ENCODE measurements at places on chromosomes 3 and 15. TPM values are rescaled to one million over a fixed set of nuclear protein-coding genes. Genes with fewer than 3 reads are reported as not detected.

DNA sequence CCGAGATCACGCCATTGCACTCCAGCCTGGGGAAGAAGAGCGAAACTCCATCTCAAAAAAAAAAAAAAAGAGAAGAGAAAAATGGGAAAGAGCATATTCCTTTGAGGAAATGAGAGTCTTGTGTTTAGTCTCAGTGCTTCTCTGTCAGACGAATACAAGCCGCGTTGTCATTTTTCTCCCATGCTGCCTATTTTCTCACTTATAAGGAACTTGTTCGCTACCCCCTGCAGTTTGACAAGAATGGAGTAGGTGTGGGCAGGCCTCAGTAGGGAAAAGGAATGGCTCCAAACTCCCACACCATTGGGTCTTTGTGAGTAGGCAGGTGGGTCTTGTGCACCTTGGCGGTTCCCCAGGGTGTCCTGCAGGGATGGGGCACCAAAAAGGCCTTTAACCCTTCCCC lies 6.5 kb downstream of the GPR160 start:
- DNase-seq: no peak

GRCh38 chr15:67013696-67014095 lies 51.7 kb upstream of the SMAD3 start:
- peak; percentile 55 for DNase-seq

- no peak for DNase-seq
Measured at GRCh38 chr3:33597257-33597689, 120.8 kb downstream of the CLASP2 start.

DNA sequence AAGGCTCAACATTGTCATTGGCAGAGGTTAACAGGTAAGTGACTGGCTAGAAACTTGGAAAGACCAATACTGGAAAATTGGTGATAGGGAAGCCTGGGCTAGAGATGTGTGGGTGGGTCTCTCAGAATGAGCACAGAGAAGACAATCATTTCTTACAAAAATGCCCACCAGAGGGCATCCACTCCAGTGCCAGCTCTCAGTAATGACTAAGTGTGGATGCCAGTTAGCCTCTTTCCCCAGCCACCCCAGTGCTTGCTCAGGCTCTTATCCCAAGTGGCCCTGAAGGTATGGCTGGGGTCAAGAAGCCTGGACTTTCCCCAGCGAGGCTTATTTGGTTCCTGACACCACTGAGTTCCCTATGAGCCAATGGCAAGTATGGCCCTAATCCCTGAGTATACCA lies 115.9 kb upstream of the ST8SIA2 start:
- no peak for DNase-seq

DNA sequence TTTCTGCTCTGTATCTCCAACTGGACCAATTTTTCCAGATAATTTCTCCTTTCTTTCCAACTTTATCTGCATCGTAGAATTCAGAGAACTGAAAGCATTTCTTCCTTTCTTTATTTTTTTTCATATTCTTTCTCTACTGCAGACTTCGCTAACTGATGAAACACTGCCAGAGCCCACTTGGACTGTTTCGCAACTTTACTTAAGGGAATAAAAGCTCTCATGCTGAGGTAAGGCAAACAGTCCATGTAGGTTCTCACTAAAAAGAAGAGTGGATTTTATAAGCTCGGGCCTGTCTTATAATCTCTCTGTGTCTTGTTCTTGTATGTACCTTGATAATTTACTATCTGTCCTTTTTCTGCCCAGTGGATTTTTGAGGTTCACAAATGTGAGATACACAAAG lies 163.5 kb downstream of the CNTN4 start:
- DNase-seq: no peak

DNA sequence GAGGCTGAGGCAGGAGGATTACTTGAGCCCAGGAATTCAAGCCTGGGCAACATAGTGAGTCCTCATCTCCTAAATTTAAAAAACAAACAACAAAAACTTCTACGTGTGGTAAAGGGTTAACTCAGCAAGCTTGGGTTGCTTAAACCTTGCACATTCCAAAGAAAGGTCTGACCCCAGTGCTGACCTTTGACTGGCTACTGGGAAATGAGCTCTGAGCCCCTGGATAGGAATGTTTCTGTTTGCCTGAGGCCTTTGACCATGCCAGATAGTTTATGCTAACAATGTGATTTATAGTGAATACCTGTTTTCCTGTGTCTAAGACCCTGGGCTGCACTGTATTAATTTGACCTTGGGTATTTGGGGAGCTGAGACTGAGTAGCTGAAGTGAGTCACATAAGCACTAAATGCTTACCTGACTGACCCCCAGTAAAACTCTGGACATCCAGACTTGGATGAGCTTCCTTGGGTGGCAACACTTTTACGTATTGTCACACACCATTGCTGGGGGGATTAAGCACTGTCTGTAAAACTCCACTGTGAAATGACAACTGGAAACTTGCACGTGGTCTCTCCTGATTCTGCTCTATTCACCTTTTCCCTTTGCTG lies 20.7 kb downstream of the TCAIM start:
- no peak for DNase-seq

DNA sequence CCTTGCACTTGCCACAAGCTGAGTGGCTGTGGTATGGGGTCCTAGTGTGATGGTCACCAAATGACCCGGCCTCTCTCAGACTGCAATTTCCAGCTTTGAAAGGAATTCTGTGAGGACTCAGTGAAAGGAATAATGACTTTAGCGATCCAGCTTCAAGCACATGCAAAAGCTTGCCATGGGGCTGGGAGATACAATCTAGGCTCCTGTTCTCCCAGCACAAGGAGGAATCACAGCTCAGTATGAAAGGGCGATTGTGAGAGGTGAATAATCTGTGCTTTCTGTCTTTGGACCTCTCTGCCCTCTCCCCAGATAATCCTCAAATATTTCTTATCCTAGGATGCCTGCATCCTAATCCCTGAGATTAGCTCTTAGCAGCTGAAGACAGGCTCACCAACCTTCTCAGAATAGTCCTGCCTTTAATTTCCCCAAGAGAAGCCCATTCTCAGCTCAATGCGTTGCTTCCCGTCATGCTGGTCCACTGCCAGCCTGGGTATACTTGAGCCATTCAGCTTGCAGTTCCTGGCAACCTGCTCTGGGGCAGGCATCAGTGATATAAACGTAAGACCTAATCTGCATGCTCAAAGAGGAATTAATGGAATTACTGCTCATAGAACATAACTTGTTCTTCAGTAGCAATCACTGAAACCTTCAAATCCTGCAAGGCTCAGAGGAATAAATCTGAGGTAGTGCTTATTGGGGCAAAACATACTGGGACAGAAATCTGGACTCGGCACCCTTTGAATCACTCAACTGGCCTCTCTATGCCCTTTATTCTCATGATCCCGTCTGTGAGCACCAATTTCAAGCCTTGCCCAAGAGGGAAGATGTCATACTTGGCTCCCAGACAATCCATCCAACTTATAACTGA lies 15.1 kb downstream of the TLNRD1 start:
- DNase-seq: no peak

DNA sequence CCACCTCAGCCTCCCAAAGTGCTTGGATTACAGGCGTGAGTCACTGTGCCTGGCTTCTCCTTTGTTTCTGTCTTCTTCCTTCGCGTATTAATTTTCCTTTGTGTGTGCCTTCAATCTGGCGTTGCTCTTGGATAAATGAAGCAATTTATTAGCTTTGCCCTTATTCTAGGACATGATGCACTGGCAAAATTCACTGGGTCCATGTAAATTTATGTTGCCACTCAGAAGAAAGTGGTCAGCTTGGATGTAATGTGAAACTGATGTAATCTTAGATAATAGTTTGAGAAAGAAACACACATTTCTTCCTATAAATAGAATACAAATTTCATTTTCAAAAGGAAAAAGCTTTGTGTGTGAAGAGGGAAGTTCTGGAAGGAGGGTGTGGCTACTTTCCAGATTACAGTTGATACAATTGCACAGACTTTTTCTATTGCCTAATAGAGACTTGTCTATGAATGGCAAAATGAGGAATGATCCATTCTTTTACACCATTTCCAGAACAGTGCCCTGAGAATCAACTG lies 23.3 kb upstream of the ATP1B3 start:
- DNase-seq: no peak

DNA sequence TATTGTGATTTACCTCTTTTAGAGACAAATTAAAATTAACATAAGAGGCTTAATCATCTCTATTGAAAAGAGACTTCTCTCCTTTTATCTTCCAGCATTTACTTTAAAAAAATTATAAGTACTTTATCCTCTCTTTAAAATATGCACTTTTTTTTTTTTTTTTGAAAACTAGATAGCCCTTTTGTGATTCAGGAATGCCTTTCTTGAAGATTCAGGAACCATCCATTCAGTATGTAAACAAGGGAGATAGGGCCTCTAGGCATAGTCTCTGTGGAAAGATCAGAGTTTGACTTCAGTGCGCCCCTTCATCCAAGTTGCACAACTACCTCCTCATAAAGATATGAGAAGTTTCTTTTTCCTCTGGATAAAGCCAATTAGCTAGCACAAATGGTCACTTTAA lies 1163.7 kb downstream of the SI start:
- DNase-seq: no peak

DNA sequence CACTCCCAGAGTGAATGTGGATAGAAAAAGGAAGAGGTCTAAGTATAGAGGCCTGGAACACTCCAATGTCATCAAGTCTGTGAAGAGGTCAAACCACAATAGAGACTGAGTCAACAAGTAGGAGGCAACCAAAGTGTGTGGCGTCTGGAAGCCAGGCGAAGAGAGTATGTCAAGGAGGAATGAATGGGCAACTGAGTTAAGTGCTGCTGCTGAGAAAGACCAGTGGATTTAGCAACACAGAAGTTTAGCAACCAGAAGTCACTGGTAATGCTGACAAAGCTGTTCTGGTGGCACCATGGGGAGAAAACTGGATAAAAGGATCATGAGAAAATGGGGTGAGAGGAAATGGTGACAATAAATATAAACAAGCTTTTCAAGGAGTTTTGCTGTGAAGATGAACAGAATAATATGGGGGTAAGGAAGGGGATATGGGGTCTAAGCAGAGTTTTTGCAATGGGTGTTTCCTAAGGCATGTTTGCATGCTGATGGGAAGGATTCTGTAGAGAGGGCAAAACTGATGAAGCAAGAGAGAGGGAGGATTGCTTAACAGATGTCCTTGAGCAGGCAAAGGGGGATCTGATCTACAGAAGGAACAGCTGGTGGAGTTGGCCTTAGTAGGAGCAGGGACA lies 38.4 kb downstream of the PCOLCE2 start:
- no peak for DNase-seq

DNA sequence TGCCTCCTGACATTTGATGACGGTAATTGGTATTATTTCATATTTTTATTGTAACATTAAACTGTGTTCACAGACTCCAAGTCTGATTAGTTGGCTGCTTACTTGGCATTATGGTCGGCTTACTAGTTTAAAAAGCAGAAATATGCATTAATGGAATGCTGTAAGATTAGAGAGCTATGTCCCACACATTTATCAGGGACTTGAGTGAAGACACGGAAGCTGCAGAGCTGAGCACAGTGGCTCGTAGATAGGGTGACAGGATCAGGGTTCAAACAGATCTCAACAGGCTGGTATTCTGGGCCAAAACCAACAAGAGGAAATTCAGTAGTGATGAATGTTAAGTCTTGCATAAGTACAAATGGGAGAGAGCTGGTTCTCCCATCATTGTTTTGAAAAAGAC lies 113.8 kb downstream of the ADAMTSL3 start:
- no peak for DNase-seq

DNA sequence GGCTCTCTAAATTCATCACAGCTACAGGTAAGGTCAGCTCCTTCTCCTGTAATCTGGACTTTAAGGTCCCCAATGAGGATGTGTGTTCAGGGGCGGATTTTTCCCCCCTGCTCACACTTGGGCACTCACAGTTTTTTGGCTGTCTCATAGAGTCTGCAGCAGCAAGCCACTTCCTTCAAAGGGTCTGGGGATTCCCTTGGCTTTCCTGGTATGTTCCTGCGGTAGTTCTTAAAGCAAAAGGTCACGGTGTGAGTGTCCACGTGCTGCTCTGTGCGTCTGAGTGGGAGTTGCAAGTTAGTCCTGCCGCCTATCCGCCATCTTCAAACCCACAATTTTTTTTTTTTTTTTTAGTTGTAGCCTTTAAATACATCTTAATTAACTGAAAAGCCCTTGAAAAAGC lies 15.4 kb upstream of the CFAP20DC start:
- DNase-seq: no peak

GRCh38 chr3:168249550-168250414 lies 154.1 kb upstream of the GOLIM4 start:
- DNase-seq: peak; percentile 87

GRCh38 chr15:45428491-45428890 lies 50.1 kb upstream of the GATM start:
- DNase-seq: no peak

GRCh38 chr3:103440539-103441203 lies 1005.9 kb downstream of the ZPLD1 start:
- DNase-seq: no peak

DNA sequence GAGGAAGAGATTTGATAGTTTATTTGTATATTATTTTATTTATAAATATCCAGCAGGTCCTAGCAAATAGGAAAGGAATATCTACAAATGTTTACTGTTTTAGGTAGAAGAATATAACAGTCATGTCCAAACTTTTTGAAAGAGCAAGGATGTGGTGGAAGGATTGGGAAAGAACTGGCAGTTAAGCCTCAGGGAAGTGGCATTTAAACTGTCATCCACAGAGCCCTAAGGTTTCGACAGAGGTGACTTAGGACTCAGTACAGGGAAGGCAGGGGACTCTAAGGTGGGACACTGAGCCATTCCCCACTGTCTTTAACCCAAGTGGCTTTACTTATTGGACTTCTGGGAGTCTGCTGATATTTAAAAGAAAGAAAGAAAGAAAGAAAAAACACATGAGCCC lies 11.8 kb upstream of the TMEM87A start:
- no peak for DNase-seq

DNA sequence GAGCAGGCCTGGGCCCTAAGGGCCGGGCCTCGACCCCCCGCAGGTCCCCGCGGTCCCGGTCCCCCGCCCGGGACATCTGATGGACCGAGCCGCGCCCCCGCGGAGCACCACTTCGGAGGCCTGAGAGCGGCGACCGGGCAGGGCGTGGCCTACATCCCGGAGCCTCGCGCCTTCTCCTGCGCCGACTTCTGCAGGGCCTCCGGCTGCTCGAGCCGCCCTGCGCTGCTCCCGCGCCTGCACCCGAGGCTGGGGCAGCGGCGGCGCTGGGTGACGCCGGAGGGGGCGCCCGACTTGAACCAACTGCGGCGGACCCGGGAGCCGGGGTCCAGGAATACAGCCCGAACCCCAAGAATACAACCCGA lies 14.9 kb upstream of the GP9 start:
- peak; percentile 69 for DNase-seq

- peak; percentile 22 for DNase-seq
Measured at GRCh38 chr3:14428087-14429033, 26.0 kb downstream of the SLC6A6 start.

- no peak for DNase-seq
Measured at GRCh38 chr3:3618623-3619022, 180.6 kb upstream of the LRRN1 start.

GRCh38 chr3:56754741-56755417 lies 46.9 kb downstream of the ARHGEF3 start:
- no peak for DNase-seq

The ITIH4 gene
- total RNA-seq: 4.1 TPM

The CACNA2D3 gene
- 26.9 TPM for total RNA-seq

The CD96 gene
- 0.32 TPM for total RNA-seq

The SPATA12 gene
- total RNA-seq: not detected

The FRMD4B gene
- 14.0 TPM for total RNA-seq

The FAM107A gene
- 78.0 TPM for total RNA-seq

The ROPN1 gene
- not detected for total RNA-seq

The MRAS gene
- total RNA-seq: 405 TPM

The CELSR3 gene
- total RNA-seq: 0.35 TPM

The OR5H2 gene
- not detected for total RNA-seq

The CCR2 gene
- 1.3 TPM for total RNA-seq

Measured in left ventricle myocardium superior (tissue), 1 donor.